Hematopoietic multipotent progenitor cell treated with erythropoietin and hydrocortisone succinate and interleukin-3 and kit ligand, for 8 days (in vitro differentiated cells): ENCODE measurements at places on chromosomes 5 and 9.

GRCh38 chr5:83911367-83911919, 190.8 kb upstream of the HAPLN1 start:
- DNase-seq: no peak

DNA sequence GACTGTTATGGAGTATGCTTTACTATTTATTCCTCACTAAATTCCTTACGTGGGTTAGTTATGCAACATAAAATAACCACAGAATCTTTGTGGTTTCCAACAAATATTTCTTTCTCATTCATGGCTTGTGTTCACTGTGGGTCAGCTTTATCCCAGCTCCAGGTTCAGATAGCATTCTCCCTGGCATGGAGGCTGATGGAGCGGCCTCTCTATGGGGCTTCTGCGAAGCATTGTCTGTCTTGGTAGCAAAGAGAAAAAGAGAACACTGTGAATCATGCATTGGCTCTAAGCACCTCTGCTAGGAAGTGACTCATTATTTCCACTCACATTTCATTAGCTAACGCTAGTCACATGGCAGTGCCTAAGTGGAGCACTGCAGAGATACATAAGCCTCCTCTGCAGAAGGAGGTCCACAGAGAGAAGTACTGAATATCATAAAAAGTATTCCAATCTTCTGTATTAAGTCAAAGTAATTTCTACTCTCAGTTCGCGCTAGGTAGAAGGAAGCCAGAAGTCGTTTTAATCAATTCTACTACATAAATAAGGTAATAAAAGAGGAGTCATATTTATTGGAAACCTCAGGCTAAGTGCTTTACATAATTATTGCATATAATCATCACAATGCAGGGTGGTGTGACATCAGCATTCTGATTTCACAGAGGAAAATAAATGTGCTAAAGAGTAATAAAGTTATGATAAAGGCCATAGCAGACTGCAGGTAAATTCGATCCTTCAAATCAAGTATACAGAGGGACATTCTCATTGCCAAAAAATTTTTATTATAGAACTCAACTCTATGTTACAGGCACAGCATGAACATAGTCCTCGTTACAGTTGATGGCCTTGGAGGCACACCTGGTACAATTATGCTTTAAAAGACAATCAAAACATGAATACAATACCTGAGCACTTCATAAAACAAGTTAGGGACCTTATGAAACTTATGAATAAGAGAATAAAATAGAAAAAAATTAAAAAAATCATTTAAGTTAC, 531.1 kb downstream of the CETN3 start:
- no peak for DNase-seq

GRCh38 chr5:57817001-57817453, 334.4 kb upstream of the ACTBL2 start:
- DNase-seq: no peak

DNA sequence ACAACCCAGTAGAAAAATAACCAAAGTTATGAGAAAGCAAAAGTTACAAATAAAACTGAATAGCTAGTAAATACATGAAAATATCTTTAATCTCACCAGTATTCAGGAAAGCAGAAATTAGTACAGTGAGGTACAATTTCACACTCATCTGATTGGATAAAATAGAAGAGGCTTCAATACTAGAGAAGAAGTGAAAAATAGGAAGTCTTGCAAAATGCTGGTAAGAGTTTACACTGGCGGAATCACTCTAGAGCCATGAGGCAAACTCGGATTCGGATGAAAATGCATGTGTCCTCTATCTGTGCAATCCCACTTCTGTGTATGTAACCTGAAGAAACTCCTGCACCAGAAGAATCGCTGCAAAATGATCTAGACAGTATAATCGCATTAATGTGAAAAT, 128.9 kb downstream of the CCDC192 start:
- DNase-seq: no peak
